Activated gamma-delta T cell treated with Interleukin-2 at 50 U/mL for 16 hours (primary cell): ENCODE measurements at places on chromosomes 16 and 17.

GRCh38 chr17:27915709-27916108 is 22.5 kb upstream of the LYRM9 start:
- no peak for DNase-seq

DNA sequence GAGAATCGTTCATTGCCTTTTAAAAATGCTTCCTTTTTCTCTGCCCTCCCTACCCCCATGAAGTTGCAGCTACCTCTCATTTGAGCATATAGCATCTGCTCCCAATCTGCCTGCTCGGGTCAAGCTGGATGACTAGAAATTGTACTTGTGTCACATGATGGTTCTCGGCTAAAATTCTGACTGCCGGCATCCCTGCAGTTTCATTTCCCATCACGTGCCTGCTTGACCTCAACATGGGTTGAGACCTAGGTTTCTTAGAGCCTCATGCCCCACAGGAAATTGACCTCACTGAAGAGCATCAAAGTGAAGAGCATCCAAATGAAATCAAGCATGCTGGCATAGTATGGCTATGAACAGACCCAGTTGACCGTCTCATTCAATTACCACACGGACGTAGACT is 581.6 kb upstream of the PSMD7 start:
- DNase-seq, result no peak

GRCh38 chr17:6969323-6969726 is 26.5 kb upstream of the ALOX12 start:
- no peak for DNase-seq

GRCh38 chr17:79001190-79002020 is 8.2 kb downstream of the CANT1 start:
- DNase-seq, result no peak

DNA sequence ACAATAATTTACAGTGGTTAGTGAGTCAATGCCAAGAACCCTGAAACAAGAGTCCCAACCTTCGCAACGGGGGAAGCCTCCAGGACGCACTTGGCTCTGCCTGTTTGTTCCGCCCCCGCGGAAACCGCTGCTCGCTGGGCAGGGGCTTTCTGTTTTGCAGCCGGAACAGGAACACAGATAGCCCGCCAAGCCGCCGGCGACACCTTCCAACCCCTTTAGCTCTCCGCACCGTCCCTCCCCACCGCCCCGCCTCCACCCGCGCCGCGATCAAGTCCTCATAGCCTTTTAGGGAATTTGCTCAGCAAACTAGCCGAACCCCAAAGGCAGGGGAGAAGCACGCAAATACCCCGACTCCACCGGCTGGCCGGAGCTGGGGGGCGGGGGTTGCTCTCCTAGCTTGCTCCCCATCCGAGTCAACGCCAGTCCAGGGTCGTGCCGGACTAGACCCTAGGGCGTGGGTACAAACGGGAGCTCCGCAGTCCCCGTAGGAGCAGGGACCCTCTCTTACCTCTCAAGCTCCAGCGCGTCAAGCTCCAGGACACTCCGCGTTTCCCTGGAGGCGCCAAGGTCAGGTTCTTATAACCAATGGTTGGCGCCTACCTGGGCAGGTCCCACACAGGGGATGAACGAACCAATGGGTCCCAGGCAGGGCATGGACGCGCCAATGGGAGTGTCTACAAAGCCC is at the start of gene SLFN13:
TSS of gene SLFN13 (minus strand) at position 553 of the 685 bp plus-strand sequence. CDS start 3,086 bp downstream, outside the sequence.
- peak; percentile 81 for DNase-seq

DNA sequence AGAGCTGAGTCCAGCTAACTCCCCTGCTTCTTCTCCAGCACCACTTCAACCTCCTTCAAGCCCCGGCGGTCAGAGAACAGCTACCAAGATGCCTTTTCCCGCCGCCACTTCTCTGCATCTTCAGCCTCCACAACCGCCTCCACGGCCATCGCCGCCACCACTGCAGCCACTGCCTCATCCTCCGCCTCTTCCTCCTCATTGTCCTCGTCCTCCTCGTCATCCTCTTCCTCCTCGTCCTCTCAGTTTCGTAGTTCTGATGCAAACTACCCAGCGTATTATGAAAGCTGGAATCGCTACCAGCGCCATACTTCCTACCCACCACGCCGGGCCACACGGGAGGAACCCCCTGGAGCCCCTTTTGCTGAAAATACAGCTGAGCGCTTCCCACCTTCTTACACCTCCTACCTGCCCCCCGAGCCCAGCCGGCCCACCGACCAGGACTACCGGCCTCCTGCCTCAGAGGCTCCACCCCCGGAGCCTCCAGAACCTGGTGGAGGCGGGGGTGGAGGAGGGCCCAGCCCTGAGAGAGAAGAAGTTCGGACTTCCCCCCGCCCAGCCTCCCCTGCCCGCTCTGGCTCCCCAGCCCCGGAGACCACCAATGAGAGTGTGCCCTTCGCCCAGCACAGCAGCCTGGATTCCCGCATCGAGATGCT is 7.1 kb downstream of the SETD1A start:
- DNase-seq, result no peak

- DNase-seq, result no peak
Measured at GRCh38 chr17:29344201-29344856, 45.8 kb upstream of the TAOK1 start.

DNA sequence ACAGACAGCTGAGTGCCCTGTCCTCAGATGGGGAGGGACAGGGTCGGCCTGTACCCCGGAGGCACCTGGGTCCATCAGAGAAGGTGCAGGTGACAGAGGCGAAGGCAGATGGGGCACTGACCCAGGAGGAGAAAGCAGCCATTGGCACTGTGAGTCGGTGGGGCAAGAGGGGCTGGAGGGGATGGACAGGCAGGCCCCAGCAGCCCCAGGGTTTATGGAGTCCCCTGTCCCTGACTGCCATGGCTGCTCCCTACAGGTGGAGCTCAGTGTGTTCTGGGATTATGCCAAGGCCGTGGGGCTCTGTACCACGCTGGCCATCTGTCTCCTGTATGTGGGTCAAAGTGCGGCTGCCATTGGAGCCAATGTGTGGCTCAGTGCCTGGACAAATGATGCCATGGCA is 32.1 kb downstream of the ANKRD40 start:
- no peak for DNase-seq

DNA sequence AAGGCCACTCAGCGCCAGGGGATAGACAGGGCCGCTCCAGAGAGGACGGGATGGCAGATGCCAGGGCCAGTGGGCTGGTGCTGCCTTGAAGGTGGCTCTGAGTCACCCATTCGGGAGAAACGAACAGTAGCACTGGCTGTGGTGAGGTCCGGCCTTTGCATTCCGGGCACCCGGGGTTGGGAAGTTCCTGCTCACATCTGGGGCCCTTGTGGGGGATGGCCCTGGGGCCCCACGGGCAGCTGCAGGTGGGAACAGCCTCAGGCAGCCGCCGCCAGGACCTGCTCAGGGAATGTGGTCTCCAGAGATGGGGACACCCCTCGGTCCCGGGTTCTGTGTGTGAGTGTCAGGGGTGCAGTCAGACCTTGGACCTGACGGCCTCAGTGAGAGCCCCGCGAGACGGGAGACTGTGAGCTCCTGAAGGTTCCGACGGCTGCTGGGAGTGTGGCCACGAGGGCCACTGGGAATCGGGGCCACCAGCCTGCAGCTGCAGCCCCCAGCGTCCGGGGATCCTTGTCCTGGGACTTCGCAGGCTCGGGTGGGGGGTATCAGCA is 1.4 kb downstream of the CBFA2T3 start:
- no peak for DNase-seq

DNA sequence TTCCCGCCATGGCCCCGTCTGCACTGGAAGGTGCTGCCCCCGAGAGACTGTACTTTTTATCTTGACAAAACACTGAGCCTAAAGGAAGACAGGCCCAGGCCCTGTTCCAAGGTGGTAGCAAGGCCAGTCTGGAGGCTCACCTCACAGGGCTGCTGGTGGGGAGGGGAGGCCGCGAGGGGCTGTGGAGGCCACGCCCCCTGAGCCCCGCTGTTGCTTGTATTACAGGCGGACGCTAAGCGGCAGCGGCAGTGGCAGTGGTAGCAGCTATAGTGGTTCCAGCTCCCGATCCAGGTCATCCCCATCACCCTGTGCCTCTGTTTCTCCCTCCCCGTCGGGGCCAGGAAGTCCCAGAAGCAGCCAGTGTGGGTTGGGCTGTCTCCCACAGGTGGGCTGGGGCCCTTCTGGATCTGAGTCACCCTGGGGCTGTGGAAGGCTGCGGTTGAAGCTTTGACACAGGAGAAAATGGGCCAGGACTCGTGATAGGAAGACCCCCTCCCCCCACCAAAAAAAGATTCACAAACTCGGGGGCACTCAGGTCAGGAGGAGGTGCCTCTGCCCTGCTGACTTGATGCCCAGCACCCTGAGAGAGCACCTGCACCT is 13.3 kb upstream of the IL17C start:
- no peak for DNase-seq

GRCh38 chr16:85134076-85134788 is 22.0 kb upstream of the CIBAR2 start:
- DNase-seq, result no peak

DNA sequence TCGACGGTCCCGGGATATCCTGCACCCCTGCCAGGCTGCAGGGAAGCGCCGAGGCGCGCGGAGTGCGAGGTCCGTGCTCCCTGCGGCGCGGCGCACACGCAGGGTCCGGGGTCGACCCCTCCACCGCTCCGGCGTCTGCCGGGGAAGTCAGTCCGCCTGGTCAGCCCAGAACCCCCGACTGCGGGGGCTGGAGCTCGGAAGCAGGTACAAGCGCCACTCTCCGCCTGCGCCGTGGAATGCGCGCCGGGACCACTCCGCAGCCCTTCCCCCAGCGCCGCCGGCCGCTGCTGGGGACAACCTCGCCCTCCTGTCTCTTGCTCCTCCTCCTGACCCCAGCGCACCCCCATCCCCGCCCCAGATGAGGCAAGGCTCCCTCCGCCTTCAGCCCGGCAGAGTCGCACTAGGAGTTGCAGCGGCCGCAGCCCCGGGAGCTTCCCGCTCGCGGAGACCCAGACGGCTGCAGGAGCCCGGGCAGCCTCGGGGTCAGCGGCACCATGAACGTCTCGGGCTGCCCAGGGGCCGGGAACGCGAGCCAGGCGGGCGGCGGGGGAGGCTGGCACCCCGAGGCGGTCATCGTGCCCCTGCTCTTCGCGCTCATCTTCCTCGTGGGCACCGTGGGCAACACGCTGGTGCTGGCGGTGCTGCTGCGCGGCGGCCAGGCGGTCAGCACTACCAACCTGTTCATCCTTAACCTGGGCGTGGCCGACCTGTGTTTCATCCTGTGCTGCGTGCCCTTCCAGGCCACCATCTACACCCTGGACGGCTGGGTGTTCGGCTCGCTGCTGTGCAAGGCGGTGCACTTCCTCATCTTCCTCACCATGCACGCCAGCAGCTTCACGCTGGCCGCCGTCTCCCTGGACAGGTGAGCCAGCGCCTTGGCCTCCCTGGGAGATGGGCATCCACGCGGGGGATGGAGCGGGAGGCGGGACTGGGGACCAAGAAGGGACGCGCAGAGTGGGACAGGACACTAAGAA is at the start of gene GALR2:
TSS of gene GALR2 (plus strand) at position 392 of the 974 bp plus-strand sequence. CDS start at position 495, 103 bp downstream.
- no peak for DNase-seq

- no peak for DNase-seq
Measured at GRCh38 chr17:3485481-3486068, 9.8 kb downstream of the ASPA start.

DNA sequence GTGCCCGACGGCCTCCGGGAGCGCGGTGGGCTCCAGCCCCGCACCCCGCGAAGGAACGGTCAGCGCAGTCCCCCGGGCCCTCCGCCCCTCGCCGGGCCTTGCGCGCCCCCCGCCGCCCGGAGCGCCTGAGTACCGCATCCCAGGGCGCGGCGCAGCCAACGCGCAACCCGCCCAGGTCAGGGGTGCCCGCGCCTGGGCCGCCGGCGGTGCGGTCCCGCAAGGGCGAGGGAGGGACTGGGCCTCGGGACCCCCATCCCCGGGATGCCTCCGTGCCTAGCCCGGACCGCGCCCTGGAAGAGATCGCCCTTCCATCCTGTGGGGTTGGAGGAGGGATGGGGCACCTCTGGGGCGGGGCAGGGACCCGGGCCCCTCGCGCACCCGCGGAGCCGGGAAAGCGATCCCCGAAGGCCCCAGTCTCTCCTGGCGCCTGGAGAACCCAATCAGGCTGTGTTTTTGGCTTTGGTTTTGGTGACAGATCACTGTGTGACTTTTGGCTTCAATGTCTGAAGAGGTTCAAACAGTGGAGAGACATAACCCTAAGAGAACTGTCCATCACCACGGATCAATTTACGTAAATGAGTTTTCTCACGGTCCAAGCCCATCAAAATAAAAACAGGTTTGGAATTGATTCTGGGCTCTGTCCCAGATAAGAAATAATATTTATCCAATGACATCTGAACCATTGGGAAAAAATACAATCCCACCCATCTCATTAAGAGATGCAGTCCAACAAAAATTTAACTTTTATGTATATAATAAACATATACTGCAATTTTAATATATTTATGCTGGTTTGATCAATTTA is 17.8 kb downstream of the ENPP7 start:
- DNase-seq, result no peak

- DNase-seq, result no peak
Measured at GRCh38 chr16:1045993-1046911, 26.3 kb upstream of the SSTR5 start.

DNA sequence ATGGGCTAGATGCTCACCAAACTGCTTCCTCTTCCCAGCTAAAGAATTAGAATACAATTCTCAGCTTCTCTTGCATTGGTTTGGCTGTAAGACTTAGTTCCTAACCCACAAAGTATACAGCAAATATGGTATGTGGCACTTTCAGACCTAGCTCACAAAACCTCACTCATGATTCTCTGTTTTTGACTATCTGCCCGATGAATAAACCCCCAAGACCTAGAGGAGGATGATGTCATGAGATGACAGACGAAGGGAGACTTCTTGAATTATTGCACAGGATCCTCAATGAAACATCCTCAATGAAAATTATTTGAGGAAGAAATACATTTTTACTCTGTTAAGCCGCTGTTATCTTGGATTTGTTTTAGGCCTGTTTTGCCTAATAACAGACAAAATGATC is 14.3 kb downstream of the CNOT1 start:
- DNase-seq, result no peak

GRCh38 chr16:9370061-9370491 is 278.6 kb downstream of the HAPSTR1 start:
- DNase-seq, result no peak

DNA sequence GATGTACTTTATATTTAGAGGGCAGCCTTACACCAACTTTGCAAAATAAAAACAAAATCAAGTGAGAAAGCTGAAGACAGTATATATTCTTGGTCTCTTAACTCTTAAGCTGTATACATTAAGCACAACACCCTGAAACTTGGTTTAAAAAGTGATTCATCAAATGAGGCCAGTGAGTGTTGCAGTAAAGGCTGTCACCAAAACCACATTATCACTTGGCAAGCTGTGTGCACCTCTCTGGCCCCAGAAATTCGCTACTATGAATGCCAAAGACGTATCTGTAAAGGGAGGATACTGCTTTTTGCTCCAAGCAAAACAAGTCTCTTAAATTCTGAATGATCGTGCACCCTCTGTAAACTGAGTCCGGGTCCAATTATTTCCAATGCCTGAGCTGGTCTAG is 163.9 kb downstream of the ZFHX3 start:
- no peak for DNase-seq
